ENCODE measurements at places on chromosomes 4 and X.

DNA sequence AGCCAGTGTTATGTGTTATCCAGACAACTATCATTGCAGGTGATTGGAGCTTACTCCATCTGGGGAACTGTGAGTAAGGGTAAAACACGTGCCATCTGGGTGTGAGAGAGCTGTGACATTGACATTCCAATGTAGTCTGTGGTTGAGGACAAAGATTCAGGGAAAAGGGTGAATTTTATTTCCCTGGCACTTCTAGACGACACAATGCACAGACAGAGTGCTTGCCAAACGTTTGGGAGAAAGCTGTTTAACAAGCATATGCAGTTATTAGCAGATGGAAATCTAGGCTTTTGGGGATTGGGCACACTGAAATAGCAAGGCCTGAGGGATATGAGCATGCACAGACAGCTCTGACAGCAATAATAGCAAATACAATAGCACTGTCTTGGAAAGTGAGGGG lies 21.3 kb upstream of the CTSO start:
- no peak for DNase-seq

- DNase-seq = no peak
These were observed 493.4 kb downstream of the ADGRL3 start for GRCh38 chr4:61693520-61693919.

- no peak for DNase-seq
These were observed 98.6 kb downstream of the PSAPL1 start for GRCh38 chr4:7336067-7336569.

DNA sequence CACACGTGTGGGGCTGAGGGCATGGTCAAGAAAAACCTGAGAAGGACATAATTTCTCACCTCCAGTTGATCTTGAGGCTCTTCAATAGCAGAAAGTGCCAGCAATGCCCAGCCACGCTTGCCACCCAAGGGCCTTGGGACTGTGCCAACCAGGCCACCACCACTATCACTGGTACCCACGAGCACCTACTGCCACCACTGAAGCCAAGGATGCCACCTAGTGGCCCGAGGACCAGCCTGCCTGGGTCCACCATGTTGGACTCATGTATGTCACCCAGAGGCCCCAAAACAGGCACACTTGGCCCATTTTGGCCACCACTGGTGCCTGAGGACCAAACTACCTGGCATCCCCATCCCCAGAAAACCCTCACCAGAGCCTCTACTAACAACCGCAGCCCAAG lies 191.8 kb downstream of the ADAM29 start:
- DNase-seq = no peak

- no peak for DNase-seq
These were observed 7.9 kb downstream of the TRPC3 start for GRCh38 chr4:121943941-121944340.

DNA sequence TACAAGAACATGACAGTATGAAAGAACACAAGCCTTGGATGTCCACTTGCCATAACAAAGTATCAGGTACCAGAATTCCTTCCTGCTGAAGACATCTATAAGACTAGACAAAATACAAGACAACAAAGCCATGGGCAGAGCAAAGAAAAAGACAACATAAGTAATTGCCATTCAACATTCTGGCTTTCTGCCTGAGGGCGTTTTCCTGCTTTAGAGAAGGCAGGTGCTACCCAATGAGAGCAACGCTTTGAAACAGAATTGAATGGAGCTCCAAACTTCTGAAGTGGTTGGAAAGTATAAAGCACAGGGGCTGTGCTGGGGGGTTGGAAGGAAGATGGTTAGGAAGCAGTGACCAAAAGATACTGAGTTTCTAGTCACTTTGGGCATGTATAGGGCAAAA lies 30.1 kb downstream of the PDE5A start:
- DNase-seq = no peak

GRCh38 chr4:184267673-184268583 lies 50.3 kb upstream of the ENPP6 start:
- peak; percentile 80 for DNase-seq

DNA sequence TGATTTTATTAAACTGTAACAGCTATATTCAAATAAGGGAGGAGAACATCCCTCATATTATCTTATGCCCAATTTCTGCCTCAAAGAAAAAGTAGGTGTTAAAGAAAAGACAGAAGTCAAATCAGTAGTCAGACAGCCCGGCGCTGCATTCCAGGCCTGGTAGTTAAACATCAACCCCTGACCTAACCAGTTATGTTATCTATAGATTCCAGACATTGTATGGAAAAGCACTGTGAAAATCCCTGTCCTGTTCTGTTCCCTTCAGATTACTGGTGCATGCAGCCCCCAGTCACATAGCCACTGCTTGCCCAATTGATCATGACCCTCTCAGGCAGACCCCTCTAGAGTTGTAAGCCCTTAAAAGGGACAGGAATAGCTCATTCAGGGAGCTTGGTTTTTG lies 269.9 kb upstream of the GALNT7 start:
- no peak for DNase-seq

- no peak for DNase-seq
These were observed 55.8 kb downstream of the CLCN5 start for GRCh38 chrX:49978176-49978575.

DNA sequence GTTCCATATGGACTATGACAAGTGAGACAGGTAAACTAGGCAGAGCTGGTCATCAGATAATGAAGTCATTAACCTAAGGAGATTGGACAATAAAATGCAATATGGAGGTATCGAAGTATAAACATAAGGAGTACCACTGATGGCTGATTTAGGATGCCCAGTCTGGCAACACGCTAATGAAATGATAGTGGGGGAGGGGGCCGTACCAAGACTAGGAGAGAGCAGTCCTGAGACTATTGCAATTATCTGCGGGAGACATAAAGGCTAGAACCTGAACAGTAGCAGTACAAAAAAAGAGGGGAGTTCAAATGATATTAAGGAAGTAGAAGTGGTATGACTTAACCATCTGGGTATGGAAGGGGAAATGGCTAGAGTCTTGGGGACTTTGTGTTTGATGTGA lies 2.3 kb downstream of the F9 start:
- DNase-seq = no peak

GRCh38 chr4:179817317-179817716 lies 2375.1 kb upstream of the AGA start:
- no peak for DNase-seq

GRCh38 chrX:39409246-39409917 lies 608.1 kb downstream of the MID1IP1 start:
- DNase-seq = no peak

- DNase-seq = no peak
These were observed 12.1 kb downstream of the HTRA3 start for GRCh38 chr4:8281519-8282133.

DNA sequence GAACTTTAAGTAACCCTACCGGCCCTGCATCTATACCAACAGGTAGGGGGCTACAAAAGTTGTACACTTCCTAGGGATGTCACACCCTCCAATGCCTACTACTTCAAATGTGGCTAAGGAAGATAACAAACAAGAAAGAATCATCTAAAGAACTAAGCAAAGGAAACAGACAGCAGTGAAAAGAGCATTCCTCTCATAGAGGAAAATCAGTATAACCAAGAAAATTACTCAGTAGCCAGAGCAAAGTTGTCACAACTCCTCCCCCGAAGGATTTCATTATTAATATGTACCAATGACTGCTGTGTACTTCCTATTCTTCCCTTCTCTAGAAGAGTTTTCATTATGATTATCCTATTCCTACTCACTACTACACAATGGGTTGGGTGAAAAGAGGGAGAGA lies 12.6 kb downstream of the ANKRD17 start:
- DNase-seq = no peak

DNA sequence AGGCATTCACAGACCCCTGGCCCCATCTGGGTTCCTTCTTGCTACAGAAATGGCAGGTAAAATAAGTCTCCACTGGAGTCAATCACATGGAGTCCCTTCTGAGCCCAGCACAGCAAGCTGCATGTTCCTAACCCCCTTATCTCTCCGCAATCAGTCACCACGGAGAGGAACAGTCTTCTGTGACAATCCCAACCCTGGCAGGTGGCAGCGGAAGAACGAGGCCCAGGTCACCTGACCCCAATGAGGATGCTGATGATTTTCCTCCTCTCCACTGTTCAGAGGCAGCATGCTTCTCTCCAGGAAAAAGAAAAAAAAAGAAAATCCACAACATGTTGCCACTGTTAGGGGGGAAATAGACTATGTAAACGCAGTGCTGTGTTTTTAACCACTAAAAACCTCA lies 50.1 kb downstream of the TSPAN5 start:
- no peak for DNase-seq

- DNase-seq = no peak
These were observed 54.3 kb downstream of the CHRDL1 start for GRCh38 chrX:110741213-110741796.

- DNase-seq = no peak
These were observed 686.0 kb downstream of the ADGRL3 start for GRCh38 chr4:61886131-61886530.

Measured in activated T-cell treated with anti-CD3 and anti-CD28 coated beads, Interleukin-2, amount 50 U/mL, for 24 hours (primary cell).